ENCODE measurements at places on chromosomes 11 and 22. TPM values are rescaled to one million over a fixed set of nuclear protein-coding genes. Genes with fewer than 3 reads are reported as not detected.

DNA sequence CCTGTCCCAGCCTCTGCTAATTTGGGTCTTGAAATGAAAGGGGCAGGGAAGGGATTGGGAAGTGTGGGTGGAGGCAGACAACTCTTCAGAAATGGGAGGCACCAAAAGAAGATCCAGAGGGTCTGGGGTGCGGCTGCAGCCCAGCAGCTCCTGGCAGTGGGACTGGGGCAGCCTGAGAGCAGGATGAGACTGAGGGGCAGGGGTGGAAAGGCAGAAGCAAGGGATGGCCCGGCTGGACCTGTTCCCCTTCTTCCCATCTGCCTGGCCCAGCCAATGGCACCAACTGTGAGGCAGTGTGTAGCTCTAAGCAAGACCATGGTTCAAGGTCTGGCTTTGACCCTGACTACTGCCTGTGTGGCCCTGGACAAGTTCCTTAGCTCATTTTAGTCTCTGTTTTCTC lies 160.4 kb downstream of the ENTHD1 start:
- no peak for DNase-seq

DNA sequence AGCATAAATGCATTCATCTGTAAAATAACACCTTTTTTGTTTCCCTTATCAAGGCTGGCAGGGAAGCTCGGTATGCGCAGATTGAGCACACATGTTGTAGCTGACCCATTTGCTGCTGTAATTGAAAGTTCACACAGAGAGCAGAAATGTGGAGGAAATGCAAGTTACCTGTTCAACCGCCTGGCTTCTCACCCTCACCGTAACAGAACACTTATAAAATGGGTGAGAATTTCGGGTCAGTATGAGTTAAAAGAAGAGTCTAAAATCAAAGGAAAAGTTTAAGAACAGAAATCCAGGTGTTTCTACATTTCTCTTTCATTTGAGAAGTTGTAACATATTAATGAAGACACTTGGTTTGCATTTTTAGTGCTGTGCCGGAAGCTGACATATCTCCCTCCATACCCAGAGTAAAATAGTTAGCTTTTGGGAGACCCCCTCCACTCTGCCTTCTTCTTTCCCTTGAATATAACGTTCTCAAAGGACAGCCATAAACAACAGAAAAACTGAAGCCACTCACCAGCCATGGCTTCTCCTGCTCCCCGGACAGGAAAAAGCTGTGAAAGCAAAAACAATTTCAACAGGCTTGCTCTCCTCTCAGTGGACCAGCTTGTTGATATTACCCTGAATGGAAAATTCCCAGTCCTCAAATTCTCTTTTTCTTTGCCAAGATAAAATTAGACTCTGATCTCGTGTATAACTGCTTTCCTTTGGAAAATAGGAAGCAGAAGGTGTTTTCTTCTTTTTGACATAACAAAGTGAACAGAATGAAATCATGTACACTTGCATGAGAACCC lies at the start of gene CASP12:
Gene CASP12, minus strand, starts transcription at position 570 of the 794 bp plus-strand sequence.
- DNase-seq = no peak

DNA sequence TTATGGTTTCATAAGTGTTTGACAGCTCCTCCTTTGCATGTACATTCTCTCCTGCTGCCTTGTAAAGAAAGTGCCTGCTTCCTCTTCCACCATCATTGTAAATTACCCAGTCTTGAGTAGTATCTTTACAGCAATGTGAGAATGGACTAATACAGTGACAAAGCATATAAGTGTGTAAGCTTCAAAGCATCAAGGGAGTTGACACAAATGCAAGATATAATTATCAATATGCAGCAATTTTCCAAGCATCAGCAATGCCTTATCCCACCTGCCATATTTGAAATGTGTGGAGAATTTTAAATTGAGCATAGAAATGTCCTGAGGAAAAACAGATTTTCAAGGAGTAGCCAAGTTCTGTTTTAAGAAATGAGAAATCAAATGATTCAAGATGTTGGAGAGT lies 1.7 kb upstream of the OR5AL1 start:
- no peak for DNase-seq

GRCh38 chr11:34926831-34927132 lies 10.4 kb downstream of the PDHX start:
- DNase-seq = no peak

GRCh38 chr22:43624144-43624998 lies 187.7 kb downstream of the EFCAB6 start:
- DNase-seq = no peak

GRCh38 chr11:44692460-44692859 lies 34.3 kb upstream of the TSPAN18 start:
- DNase-seq = no peak

DNA sequence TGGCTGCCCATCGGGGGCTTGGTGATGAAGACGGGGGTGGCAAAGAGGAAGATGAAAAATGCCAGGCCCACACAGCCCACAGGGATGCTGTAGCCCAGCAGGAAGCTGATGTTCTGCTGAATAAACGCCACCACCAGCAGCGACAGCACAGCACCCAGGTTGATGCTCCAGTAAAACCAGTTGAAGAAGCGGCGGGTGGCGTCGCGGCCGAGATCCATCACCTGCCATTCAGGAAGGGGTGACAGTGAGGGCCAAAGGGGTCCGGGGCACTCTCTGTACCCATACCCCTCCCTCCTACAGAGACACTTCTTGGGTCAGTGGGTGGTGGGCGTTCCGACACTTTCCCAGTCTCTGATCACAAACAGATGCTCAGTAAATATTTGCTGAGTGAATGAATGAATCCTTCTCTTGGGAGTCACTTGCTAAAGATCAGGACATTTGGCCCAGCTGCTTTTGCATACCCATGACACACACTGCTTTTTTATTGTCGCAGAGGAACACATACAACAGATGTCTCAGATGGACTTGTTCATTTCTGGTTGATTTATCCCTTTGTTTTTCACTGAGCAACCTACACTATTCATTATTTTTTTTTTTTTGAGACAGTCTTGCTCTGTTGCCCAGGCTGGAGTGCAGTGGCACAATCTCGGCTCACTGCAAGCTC lies 5.2 kb downstream of the SLC15A3 start:
- no peak for DNase-seq

DNA sequence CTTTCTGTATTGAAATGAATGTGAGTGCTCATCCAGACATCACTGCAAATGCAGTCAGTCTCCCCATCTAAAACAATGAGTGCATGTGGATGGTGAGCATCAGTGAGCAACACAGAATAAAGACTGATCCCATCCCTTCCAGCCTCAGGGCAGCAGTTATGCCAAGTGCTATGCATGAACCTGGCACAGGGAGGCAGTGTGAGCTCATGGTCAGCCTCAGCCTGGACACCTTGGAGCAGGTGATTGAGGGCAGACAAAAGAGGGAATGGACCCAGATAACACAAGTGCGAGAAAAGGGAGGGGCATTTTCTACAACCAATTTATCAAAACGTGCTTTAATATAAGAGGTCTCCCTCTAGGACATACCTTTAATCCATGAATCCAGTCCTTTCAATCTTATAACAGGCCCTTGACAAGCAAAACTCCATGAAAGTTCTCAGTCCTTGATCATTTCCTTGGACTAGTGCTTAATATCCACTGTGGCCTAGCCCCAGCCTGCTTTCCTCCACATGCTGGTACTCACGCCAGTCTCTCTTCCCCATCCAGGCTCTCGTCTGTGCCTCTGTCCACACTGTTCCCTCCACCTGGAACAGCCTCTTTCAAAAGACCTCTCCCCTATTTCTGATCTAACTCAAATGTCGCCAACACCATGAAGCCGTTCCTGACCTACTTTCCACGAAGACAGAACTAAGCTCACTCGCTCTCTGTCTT lies 50.5 kb upstream of the LRRC55 start:
- DNase-seq = no peak

The OR52N5 gene
- total RNA-seq = not detected

The NAALADL1 gene
- total RNA-seq = 3.4 TPM

The PDGFD gene
- total RNA-seq = 9.0 TPM
